ENCODE measurements at places on chromosomes 5 and 9. TPM values are rescaled to one million over a fixed set of nuclear protein-coding genes. Genes with fewer than 3 reads are reported as not detected.

Gene PARP8
- total RNA-seq: 359 TPM

Gene LHX2
- not detected for total RNA-seq

Gene GLDC
- total RNA-seq: not detected

Gene TICAM2
- total RNA-seq: 1.3 TPM

Gene POC5
- total RNA-seq: 12.4 TPM

Gene RIGI
- 21.3 TPM for total RNA-seq

Gene ALAD
- total RNA-seq: 30.3 TPM

Gene CTXN3
- total RNA-seq: not detected

- H3K27ac ChIP-seq: no peak overlapping the region
- no peak overlapping the region for H3K4me3 ChIP-seq
Observed at GRCh38 chr9:71025728-71026127, 95.7 kb downstream of the TRPM3 start.

GRCh38 chr9:76898786-76899185, 7.1 kb downstream of the PRUNE2 start:
- DNase-seq: no peak
- H3K27ac ChIP-seq: no peak overlapping the region
- no peaks in the 10 kb centered on the region for H3K4me1 ChIP-seq
- H3K27me3 ChIP-seq: no peaks in the 10 kb centered on the region
- H3K36me3 ChIP-seq: no peaks in the 10 kb centered on the region

DNA sequence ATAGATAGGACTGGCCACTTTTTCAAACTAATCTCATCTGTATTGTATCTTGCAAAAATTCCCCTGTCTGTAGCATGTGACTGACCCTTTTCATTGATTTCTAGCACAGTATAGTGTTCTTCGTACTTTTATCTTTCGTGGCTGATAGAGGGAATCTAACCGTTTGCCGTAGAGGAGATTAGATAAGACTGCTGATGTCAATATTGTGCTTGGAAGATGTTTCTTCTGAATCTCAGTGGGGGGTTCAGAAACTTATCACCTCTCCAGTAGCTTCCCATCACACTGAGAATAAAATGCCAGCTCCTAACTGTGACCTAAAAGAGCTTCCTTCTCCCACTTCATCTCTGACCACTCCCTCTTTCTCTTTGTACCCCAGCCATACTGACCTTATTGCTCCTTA, 25.4 kb upstream of the ALDOB start:
- peaks cover 6% of the 10 kb centered on the region for H3K27me3 ChIP-seq
- DNase-seq: no peak
- H3K4me1 ChIP-seq: no peaks in the 10 kb centered on the region
- H3K27ac ChIP-seq: no peak overlapping the region

- no peaks in the 10 kb centered on the region for H3K27me3 ChIP-seq
- no peaks in the 10 kb centered on the region for H3K4me1 ChIP-seq
- H3K4me3 ChIP-seq: no peak overlapping the region
- no peak overlapping the region for H3K27ac ChIP-seq
- no peak for DNase-seq
Observed at GRCh38 chr9:120770931-120771330, 22.3 kb downstream of the FBXW2 start.

- no peaks in the 10 kb centered on the region for H3K27me3 ChIP-seq
- H3K36me3 ChIP-seq: no peaks in the 10 kb centered on the region
- no peak for DNase-seq
- no peak overlapping the region for H3K27ac ChIP-seq
Observed at GRCh38 chr5:28862137-28862859, 1823.9 kb upstream of the CDH9 start.

- no peak overlapping the region for H3K4me3 ChIP-seq
- H3K27me3 ChIP-seq: no peaks in the 10 kb centered on the region
- no peaks in the 10 kb centered on the region for H3K4me1 ChIP-seq
- H3K36me3 ChIP-seq: peaks cover 33% of the 10 kb centered on the region
- no peak overlapping the region for H3K27ac ChIP-seq
- DNase-seq: no peak
Observed at GRCh38 chr5:179879003-179879689, 20.5 kb upstream of the MRNIP start.

DNA sequence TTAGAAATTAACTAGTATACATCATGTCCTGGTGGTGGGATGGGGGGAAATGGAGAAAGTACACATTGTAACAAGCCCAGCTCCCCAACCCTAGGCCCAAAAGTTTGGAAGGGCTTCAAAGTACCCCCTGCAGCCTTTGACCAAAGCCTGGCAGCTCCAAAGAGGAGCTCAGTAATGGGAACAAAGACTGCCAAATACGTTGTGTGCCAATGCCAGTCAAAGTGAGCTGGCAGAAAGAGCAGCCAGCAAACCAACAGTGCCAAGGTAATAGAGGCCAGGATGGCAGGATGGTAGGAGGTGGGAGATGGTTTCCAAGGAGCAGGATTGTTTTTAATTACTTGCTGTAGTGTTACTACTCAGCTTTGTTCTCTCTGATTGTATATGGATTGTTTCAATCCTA, 248.3 kb downstream of the COX7C start:
- H3K4me1 ChIP-seq: no peaks in the 10 kb centered on the region
- H3K27me3 ChIP-seq: no peaks in the 10 kb centered on the region
- no peaks in the 10 kb centered on the region for H3K36me3 ChIP-seq
- H3K27ac ChIP-seq: no peak overlapping the region
- H3K4me3 ChIP-seq: no peak overlapping the region
- DNase-seq: no peak

DNA sequence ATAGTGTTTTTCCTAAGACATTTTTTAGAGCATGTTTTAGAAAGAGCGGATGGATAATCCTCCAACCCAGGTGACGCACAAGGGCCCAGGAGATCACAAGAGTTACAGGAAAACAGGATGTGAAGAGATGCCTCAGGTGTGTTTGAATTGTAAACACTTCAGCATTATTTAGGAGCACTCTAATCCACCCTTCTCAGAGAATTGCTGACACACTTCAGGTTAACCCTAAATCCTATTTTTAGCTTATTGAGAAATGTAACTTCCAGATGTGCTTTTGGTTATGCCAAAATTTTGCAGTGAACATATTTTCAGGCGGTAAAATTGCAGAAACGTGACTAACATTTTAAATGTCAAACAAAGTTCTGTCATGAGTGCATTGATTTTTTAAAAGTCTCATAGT, 755.4 kb upstream of the CTNND2 start:
- no peaks in the 10 kb centered on the region for H3K4me1 ChIP-seq
- H3K27ac ChIP-seq: no peak overlapping the region

DNA sequence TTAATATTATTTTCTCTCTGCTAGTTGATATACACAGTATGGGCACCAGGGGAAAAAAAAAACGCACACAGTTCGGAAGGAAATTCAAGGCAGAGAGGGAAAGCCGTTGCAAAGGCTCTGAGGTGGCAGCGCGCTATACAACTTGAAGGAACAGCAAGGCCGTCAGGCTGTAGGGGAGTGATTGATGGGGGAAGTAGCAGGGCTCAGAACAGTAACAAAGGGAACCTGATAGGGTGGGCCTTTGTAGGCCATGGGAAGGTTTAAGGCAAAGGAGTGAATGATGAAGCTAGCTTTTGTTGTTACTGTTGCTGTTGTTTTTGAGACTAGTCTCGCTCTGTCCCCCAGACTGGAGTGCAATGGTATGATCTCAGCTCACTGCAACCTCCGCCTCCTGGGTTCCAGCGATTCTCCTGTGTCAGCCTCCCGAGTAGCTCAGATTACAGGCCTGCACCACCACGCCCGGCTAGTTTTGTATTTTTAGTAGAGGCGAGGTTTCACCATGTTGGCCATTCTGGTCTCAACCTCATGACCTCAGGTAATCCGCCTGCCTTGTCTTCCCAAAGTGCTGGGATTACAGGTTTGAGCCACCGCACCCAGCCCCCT, 27.0 kb downstream of the AQP7 start:
- no peak for DNase-seq
- H3K27me3 ChIP-seq: no peaks in the 10 kb centered on the region
- no peaks in the 10 kb centered on the region for H3K4me1 ChIP-seq

DNA sequence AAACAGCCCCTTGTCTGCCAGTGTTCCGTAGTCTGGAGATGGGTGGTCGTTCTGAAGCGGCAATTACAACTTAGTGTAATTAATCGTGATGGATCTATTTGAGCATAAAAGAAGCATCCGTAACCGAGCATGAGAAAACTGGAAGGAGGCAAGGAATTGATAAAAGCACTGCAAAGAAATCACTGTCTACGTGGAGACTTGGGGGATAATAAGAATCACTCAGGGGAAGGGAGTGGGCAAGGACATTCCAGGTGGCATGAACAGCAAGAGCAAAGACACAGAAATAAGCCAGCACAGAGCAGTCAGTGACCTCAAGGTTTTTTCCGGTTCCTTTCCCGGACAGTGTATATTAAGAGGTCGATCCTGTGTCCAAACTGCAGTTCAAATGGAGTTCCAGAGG, 35.0 kb downstream of the TLR4 start:
- peaks cover 2% of the 10 kb centered on the region for H3K27me3 ChIP-seq
- H3K4me3 ChIP-seq: no peak overlapping the region
- H3K27ac ChIP-seq: no peak overlapping the region
- no peaks in the 10 kb centered on the region for H3K4me1 ChIP-seq
- H3K36me3 ChIP-seq: no peaks in the 10 kb centered on the region

Measured in natural killer cell (primary cell).